ENCODE measurements at places on chromosomes 5 and 9.

DNA sequence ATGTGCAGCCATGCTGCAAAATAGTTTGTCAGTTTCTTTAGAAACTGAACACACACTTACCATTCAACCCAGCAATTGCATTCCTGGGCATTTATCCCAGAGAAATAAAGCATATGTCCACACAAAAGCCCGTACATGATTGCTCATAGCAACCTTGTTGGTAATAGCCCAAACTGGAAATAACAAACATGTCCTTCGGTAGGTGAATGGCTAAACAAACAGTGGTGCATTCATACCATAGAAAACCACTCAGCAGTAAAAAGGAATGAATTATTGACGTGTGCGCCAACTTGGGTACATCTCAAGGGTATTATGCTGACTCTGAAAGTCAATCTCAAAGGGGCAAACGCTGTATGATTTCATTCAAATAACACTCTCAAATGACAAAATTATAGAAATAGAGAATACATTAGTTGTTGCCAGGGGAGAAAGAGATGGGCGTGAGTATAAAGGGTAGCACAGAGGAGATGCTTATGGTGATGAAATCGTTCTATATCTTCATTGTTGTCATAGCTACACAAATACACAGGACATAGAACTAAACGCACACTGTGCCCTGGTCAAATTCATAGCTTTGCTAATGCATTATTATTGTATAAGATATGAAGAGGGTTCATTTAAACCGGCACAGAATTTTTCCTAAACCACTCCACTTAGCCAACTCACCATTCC lies 58.2 kb downstream of the DRD1 start:
- no peak for DNase-seq

DNA sequence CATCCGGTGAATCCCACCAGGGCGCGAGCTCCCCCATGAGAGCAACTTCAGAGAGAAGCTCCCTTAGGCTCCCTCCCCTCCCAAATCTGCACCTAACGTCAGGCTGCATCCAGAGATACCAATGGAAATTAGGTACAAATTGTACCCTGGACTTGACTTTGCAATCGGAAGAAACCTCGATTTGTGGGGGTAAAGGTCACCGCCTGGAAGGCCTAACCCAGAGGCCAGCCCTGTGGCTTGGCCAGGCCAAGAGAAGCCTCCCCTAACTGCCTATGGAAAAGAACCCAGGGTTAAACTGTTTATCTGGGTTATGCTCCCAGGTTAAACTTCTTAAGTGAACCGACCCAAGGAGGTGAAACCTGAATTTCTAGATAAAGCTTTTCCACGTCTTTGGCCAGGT lies 80.4 kb downstream of the GTF3C4 start:
- DNase-seq, result no peak

DNA sequence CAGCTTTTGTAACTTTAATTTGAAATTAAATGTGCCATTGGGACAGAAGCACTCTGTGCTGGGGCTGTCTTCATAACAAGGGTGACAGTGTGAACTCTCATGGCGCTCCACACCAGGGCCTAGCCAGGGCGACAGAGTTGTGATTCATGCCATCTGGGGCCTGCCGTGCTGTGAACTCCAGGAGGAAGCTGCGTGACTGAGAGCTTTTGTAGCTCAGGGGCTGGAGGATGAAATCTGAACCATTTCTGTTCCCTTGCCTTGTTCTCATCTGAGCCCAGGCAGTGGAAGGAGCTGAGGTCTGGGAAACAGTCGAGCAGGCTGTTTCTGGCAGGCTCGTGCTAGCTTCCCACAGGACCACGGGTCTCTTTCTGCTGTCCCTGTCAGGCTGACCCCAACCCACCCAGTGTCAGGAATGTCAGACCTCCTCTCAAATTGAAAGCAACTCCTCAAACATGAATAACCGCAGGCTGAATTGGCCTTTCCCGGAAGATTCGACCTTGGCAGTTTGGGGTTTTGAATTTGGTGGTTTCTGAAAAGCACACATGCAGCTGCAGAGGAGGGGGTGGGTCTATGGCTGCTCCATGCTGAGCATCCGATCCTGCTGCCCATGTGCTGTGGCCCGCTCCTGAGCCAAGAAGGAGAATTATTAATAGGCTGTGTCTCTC lies 69.2 kb upstream of the RPS23 start:
- DNase-seq, result no peak

GRCh38 chr5:77430726-77431125 lies 61.4 kb downstream of the WDR41 start:
- no peak for DNase-seq

GRCh38 chr9:112751056-112751795 lies 666 bp downstream of the SNX30 start:
- DNase-seq, result peak; percentile 56

- DNase-seq, result no peak
Observed at GRCh38 chr9:116383936-116384335, 230.3 kb downstream of the PAPPA start.

GRCh38 chr5:160477266-160477970 lies 55.8 kb downstream of the PTTG1 start:
- DNase-seq, result no peak

- DNase-seq, result no peak
Observed at GRCh38 chr5:14123551-14123950, 19.6 kb upstream of the TRIO start.

All from mesothelial cell of epicardium (in vitro differentiated cells).